GF-D8 (cell line): ENCODE measurements at places on chromosomes 1 and 21.
A peak's percentile ranks its signal among the peaks of the same experiment; 100 is the strongest.

DNA sequence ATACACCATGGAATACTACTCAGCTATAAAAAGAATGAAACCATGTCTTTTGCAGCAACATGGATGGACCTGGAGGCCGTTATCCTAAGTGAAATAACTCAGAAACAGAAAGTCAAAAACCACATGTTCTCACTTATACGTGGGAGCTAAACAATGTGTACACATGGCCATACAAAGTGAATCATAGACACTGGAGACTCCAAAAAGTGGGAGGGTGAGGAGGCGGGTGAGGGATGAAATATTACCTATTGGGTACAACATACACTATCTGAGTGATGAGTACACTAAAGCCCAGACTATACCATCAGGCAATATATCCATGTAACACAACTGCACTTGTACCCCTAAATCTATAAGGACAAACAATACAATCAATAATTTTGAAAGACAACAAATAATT, 39.5 kb upstream of the FAM20B start:
- no peak for DNase-seq

GRCh38 chr1:103002005-103002404, 106.3 kb downstream of the COL11A1 start:
- no peak for DNase-seq

GRCh38 chr1:166040202-166040997, 126.4 kb downstream of the FAM78B start:
- DNase-seq = no peak

DNA sequence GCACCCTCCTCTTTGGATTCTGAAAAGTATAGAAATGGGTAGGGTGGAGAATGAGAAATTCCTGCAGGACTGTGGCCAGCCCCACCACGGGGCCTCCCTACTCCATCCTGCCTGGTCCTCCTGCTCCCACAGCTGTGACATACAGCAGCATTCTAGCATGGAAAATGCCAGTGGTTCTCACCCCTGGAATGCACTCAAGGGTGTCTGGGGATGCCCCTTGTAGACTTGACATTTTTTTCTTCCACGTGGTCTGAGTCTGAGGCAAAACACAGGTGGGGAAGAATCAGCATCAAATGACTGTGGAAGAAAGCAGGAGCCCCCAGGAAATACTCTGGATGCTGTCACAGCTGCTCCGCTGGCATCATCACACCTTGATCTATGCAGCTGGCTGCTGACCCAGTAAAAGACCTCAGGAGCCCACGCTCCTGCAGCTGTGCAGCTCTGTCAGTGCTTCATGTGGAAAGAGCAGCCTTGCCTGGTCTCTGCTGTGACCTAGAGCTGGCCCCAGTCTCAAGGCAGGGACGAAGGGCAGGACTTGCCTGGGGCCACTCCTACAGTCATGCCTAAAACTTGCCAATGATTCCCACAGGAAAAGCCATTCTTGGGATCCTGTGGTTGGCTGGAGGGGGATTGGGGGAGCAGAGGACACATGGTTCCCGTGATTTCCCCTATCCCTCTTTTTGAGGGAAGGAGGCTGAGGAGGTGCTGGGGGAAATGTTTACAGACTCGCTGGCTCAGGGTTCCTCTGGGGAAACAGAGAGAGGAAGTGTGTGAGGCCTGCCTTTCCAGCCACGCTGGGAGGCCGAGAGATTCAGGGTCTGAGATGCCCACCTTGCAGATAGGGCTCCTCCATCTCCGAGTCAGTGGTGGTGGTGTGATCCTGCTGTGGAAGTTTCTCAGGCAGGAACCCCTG, 10.8 kb upstream of the A3GALT2 start:
- DNase-seq = no peak

- DNase-seq = peak; percentile 57
These were observed 690 bp downstream of the C1orf216 start for GRCh38 chr1:35717911-35718476.

DNA sequence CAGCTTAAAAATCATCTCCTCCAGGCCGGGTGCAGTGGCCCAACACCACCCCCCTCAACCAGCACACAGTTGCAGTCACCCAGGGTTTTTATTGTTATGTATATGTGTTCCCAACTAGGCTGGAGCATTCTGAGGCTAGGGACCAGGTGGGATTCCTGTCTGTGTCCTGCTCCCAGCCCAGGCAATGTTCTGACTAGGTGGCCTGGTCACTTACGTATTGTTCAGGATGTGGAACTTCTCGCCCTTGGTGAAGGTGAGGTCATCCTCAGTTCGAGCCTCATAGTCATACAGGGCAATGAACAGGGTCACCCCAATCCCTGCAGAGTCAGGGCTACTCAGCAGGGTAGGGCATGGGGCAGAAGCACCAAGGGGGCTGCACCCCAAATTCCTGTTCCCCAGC, 12.2 kb downstream of the FGR start:
- DNase-seq = no peak

DNA sequence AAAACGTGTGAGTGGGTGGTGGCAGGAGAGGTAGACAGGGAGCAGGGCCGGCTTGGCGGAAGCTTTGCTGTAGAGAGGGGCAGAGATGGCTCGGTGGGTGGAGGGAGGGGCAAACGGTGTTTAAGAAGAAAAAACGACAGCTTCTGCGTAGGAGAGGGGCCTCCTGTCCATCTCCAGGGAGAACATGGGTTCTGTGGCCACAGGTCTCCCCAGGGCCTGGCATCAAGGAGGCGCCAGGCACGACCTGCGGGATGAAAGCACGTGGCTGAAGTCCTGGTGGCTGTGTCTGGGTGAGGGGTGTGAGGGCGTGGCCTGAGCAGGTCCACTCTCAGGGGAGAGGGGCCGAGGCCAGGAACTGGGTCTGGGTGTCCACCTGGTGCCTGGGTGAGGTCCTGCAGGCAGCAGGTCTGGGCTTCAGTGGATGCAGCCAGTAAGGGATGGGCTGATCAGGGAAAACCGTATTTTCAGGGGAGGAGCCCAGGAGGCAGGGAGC, 940 bp upstream of the PRKCZ start:
- DNase-seq = no peak

DNA sequence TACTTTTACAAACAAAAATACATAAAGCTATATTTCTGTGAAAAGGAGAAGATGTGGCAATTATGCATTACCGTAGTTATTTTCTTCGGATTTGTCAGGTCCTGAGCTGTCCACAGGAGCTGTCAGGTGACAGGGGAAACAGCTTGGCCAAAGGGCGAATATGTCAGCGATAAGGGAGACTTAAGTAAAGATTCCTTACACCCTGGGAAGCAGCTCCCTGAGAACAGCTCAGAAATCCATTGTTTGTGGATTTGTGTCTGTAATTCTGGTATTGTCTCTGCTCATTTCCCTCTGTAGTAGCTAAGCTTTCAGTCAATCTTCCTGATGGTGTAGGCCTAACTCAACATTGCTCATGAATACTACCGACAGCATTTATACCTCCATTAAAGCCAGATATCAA, 7.1 kb upstream of the CD34 start:
- DNase-seq = no peak

DNA sequence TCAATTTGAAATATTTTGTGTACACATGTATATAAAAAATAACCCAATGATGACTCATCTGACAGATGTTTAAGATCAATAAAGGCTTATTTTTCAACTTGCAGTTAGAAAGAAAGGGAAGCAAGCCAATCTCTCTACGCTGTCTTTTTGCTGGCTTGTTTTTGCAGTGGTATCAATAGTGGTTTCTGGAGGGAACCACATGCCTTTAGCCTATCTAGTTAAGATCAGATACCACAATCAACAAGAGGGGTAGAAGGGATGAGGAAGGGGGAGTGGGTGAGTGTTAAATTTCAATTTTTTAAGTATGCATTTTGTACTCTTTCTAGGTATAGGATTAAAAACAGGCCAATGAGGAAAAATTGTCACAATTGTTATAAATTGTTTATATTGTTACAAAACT, 276.2 kb downstream of the KCNH1 start:
- no peak for DNase-seq

- peak; percentile 73 for DNase-seq
These were observed 26.1 kb downstream of the IRF2BP2 start for GRCh38 chr1:234583755-234584419.

DNA sequence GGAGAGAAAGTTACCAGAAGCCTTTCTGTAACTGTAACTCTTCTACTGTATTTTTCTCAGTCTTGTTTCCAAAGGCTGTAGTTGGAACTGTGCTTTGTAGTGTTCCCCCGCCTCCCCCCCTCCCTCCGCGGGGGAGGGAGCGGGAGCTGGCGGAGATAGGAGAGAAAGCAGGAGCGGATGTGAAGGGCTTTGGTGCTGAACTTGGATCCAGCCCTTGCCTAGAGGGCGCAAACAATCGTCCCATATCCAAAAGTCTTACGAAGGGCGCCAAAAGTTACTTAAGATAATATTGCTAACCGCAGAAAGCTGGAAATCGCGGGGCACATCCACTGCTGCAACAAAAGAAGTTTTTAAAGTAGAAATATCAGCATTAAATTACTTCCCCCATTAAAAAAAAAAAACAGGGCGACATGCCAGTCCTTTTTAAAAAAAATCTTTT, 2.4 kb upstream of the NFIA start:
- DNase-seq = no peak

- no peak for DNase-seq
These were observed 295.0 kb upstream of the NCAM2 start for GRCh38 chr21:20703112-20703767.

- DNase-seq = no peak
These were observed 94.7 kb downstream of the PRKAB2 start for GRCh38 chr1:147077523-147077922.

DNA sequence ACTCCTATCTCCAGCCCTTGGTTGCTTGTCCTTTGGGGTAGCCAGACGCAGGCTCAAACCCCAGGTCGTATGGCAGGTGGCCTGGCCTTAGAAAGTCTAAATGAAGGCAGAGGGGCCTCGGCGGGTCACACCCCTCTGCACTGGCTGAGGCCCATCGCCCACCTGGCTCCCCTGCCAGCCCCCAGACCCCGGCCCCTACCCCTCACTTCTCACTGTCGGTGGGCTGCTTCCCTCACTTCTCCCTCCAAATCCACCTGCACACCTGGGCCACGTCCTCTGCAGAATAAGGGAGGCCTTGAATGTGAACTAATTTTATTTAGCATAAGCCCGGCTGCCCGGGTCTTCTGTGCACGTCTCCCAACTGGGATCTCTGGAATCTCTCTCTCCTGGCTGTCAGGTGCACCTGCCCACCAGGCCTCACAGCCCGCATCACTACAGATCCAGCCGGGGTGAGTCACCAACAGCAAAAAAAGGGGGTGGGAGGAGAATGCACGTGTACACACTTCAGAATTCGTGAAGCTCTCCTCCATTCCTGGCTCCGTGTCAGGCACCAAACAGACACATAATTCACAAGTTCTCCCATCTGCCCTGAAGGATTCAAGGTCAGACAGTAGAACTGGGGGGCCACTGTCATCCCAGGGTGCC, 107.5 kb upstream of the SIM2 start:
- no peak for DNase-seq

- no peak for DNase-seq
These were observed 386.6 kb downstream of the PTBP2 start for GRCh38 chr1:97108179-97108578.

DNA sequence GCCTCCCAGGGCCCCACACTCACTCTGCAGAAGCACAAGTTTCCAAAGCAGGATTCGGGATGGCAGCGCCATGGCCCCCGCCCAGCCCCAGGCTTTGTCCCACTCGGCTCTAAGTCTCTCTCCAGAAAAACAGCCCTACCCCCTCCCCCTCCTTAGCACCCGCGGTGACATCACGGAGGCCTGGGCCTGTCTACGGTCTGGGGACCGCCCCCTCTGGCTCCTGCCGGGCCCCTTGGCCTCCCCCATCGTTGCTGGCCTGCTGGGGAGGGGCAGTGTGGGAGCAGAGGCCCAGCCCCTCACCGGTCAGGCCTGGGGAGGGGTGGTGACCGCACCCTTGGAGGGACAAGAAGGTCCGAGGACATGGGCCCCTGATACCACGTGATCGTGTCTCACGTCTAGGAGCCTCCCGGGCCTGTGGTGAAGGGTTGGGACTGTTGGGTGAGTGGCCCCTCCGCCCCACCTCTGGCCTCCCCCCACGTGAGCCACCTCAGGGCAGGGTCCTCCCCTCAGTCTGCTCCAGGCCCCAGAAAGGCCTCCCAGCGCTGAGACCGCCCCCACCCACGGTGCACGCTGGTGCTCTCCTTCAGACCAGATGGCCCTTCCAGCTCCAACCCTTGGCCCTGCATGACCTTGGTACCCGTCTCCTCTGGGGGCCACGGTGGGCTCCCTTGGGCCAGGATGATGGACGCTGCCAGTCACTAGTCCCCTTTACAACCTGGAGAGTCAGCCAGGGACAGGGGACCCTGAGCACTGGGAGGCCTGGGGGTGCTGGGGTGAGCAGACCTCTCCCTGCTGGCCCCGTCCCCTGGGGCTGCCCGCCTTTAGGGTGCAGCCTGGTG, at the start of gene MXRA8:
MXRA8 (minus strand) TSS at position 123 of the 839 bp plus-strand sequence; CDS start at position 72, 51 bp downstream.
- DNase-seq = no peak

DNA sequence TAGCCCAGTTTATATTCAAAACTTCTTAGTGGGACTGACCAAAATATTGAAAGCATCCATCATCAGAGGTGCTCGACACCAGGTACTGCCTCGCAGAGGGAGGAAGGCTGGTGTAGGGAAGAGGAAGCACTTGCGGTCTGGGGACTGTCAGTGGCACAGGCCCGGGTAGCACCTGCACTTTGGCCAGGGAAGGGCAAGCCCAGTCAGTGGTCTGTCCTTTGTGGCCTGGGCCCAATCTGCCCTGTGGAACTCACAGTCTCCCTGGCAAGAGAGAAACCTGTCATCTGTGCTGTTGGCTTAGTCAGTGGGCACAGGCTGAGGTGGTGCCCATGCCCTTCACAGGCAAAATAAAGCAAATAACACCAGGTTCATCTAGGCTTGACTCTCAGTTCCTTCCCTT, 77.4 kb downstream of the SYT6 start:
- DNase-seq = no peak

- DNase-seq = no peak
These were observed 56.1 kb downstream of the SKI start for GRCh38 chr1:2283991-2284895.

DNA sequence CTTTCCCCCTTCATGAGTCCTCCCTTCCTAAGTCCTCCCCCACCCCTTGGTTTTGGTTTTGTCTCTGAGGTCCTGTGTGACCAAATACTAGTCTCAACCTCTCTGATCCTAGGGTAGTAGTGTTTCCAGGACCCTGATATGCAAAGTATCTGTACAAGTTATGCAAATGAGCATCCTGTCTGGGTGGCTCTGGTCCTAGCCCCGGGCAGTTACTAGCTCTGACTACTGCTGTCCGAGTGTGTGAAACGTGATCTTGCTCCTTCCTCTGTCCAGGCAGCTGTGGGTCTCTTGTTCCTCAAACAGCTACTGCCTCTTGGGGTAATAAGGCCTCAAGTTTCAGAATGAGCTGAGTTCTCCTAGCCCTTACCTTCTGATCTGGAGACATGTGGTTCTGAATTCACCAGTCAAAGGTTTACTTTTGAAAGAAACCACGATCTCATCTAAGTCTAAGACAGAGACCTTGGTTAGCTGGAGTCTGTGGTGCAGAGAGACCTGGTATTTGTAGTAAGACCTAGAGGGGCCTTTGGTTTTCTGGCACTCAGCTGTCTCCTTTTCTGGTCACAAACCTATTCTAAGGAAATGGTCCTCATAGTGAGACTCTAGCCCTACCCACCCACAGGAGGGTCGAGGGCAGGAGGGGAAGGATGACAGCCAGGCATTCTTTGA, 31.0 kb upstream of the IL19 start:
- no peak for DNase-seq

- DNase-seq = no peak
These were observed 37.6 kb upstream of the LMO4 start for GRCh38 chr1:87291107-87291506.
